ENCODE measurements at places on chromosomes 1 and 21. TPM values are rescaled to one million over a fixed set of nuclear protein-coding genes. Genes with fewer than 3 reads are reported as not detected.

DNA sequence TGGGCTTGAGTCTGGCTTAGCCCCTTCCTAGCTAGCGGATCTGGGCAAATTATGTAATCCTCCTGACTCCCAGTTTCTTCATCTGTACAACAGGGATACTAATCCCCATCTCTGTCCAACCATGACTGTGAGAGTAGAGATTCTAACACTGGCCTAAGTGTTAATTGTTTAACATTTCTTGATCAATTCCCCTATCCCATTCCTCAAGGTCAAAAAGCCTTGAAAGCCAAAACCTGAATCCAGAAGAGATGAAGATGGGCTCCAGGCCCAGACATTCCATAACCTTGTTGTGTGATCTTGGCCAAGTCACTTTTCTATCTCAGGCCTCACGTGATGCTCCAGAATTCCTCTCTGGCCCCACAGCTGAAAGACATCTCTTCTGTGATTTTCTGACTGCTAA, 18.8 kb upstream of the PHLDA3 start:
- DNase-seq: no peak

GRCh38 chr1:67313934-67314671, 6.4 kb downstream of the IL12RB2 start:
- DNase-seq: no peak

DNA sequence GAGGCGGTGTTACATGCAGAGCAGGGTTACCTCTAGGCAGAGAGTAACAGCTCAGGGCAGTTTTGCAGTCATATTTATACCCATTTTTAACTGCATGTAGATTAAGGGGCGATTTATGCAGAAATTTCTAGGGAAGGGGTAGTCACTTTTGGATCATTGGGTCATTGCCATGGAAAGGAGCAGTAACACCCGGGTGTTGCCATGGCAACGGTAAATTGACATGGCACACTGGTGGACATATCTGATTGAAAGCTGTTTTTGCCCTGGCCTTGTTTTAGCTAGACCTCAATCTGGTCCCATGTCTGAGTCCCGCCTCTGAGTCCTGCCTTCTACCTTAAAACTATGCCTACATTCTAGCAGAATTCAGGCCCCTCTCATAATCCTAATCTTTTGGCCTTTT, 11.8 kb upstream of the USP1 start:
- DNase-seq: no peak

DNA sequence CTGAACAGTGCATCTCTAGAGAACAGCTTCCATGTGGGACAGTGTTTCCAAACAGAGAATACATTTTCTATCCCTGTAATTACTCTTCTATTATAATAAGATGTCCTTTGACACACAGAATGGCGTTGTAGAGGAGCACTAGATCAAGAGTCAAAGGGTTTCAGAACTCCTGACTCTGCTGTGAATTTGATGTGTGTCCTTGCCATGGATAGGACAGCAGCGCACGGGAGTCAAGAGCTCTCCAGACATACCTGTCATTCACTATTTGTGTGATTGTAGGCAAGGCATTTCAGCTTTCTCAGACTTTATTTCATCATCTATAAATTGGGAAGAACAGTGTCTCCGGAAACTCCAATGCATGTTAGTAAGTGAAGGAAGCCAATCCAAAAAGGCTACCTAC, 176.4 kb downstream of the RGS7 start:
- no peak for DNase-seq

GRCh38 chr1:191255354-191256054, 777.8 kb upstream of the BRINP3 start:
- DNase-seq: no peak

GRCh38 chr1:75035536-75035935, 98.7 kb upstream of the LHX8 start:
- peak; percentile 7 for DNase-seq

DNA sequence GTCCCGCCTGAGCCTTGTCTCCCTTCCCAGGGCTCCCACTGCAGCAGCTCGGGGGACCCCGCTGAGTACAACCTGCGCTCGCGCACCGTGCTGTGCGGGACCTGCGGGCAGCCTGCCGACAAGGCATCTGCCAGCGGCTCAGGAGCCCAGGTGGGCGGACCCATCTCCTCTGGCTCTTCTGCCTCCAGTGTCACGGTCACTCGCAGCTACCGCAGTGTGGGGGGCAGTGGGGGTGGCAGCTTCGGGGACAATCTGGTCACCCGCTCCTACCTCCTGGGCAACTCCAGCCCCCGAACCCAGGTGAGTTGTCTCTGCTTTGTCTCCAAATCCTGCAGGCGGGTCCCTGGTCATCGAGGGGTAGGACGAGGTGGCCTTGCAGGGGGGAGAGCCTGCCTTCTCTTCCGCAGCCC, 14.9 kb upstream of the SEMA4A start:
- no peak for DNase-seq

DNA sequence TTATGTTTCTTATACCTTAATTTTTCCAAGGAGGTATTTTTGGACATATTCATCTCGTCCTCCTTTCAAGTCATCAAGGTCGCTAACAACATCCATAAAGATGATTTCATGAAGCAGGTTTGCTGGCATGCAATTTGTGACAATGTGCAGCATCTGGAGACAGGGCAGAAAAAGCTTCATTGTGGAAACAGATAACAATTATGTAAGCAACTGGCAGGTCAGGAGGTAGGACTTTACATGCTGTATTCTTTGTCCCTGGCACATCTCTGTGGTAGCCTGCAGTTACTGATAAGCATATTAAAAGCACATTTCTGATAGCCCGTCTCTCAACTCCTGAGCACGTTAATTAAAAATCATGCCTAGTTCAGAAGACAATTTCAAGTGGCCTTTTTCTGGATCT, 156.8 kb downstream of the LEPR start:
- no peak for DNase-seq

DNA sequence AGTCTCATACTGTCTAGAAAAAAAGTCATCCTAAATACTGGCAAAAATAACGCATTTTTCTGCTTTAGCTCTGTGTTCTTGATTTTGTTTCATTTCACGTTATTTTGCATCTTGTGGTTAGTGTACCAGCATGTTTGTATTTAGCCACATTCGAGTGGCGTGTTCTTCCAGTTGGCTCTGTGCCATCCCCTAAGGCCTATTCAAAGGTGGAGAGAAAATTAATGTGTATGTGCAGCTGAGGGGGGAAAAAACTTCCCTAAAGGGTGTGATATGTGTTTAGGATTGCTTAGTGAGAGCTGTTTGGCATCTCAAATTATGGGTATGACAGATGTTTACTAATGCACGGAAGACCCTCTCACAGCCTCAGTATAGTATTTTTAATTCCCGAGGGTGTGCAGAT, 12.1 kb downstream of the DNAJC16 start:
- no peak for DNase-seq

B3GALT2 gene
- not detected for total RNA-seq

LRRC8C gene
- total RNA-seq: 3.4 TPM

C1orf94 gene
- not detected for total RNA-seq

CHD5 gene
- 2.8 TPM for total RNA-seq

TSACC gene
- total RNA-seq: 0.51 TPM

All from PC-3 (cell line).